ENCODE measurements at places on chromosomes 12 and 14. TPM values are rescaled to one million over a fixed set of nuclear protein-coding genes. Genes with fewer than 3 reads are reported as not detected.

The RDH5 gene
- 673 TPM for total RNA-seq

The AJUBA gene
- total RNA-seq = 150 TPM

The DPY19L2 gene
- total RNA-seq = 3.3 TPM

The CCDC198 gene
- not detected for total RNA-seq

The FAM181A gene
- not detected for total RNA-seq

The SLC17A8 gene
- total RNA-seq = not detected

DNA sequence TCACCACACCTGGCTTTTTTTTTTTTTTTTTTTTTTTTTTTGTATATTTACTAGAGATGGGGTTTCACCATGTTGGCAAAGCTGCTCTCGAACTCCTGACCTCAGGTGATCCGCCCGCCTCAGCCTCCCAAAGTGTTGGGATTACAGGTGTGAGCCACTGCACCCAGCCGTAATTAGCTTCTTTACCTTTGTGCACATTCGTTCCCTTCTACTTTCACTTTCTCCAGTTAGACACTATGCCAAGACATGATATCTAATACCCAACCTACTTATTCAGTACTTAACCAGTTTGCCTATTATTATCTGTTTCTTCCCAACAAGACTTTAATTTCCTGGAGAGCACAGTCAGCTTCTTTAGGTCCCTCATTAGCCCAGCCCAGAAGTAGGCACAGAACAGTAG, 5.3 kb downstream of the STYK1 start:
- DNase-seq = no peak

DNA sequence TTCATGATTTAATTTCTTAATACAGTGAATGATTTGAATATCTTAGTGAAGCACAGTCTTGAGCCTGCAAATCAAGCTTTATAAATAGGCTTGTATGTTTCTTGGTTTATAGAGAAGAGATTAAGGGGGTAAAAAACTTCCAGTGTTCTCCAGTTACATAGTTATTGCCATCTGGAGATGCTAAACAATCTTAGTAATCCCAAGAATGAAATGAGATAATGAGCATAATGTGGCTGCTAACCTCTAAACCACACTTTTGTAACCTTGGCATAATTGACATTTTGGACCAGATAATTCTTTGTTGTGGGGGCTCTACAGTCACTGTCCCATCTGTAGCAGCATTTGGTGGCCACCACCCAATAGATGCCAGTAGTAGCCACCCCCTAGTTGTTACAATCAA, 316.8 kb downstream of the CCDC91 start:
- DNase-seq = peak; percentile 89

GRCh38 chr12:88665071-88665470, 84.8 kb upstream of the KITLG start:
- DNase-seq = peak; percentile 43

DNA sequence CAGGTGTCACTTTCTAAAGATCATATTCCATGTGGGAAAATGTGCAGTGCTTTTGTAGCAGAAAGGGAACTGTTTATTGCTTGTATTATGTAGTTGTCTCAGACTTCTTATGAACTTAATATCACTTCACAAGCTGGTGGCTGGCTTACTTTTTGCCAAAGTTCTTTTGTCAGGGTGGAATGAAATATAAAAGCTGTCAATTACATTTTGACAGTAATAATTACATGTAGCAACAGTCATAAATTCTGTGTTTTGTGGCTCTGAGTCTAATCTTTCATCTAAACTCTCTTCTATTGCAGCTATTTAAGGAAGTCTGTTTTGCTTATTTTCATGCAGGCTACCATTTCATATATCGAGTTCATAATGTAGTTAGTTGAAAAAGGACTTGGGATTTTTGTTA, 106.6 kb downstream of the OTOGL start:
- no peak for DNase-seq

DNA sequence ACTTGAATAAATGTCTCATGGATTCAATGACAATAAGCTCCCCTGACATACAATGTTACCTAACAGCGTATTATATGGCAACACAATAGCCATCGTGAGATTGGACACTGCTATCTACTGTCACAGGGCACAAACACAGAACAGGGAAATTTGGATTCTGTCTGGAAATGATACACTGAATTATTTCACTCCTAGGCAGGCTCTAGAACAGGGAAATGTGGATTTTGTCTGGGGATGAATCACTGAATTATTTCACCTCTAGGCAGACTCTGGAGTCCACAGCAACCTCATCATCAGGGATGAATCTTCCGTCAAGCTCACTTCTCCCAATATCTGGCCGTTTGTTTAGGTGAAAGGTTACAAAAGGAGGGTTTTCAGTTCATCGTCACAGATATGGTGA, 288.8 kb downstream of the TMEM132D start:
- no peak for DNase-seq
